CD4-positive, alpha-beta T cell treated with Interferon gamma for 1 hour (primary cell): ENCODE measurements at places on chromosomes 16 and 17.

- DNase-seq: no peak
Observed at GRCh38 chr17:83018658-83019193, 60.7 kb upstream of the METRNL start.

- no peak for DNase-seq
Observed at GRCh38 chr16:15482068-15482747, 47.8 kb downstream of the BMERB1 start.

- no peak for DNase-seq
Observed at GRCh38 chr17:65855675-65856074, 294.2 kb upstream of the AXIN2 start.

GRCh38 chr16:23801378-23801777 is 34.4 kb upstream of the PRKCB start:
- DNase-seq: peak; percentile 66

DNA sequence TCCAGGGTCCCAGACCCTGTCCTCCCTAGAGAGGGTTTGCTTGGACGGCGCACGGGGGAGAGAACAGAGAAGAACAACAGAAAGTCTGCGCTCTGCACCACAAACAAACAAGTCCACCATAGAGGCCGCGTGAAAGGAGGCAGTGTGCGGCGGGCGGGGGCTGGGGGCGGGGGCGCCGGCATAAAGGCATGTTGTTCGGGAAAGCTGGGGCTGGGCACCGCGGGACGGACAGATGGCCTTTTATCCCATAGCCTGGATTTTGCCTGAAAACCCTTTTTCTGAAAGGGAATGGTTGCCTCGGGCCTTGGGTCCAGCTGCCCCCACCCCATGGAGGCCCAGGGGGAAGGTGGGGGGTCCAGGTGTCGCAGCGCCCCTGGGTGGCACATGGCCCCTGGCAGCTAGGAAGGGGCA is 26.0 kb downstream of the FA2H start:
- no peak for DNase-seq

DNA sequence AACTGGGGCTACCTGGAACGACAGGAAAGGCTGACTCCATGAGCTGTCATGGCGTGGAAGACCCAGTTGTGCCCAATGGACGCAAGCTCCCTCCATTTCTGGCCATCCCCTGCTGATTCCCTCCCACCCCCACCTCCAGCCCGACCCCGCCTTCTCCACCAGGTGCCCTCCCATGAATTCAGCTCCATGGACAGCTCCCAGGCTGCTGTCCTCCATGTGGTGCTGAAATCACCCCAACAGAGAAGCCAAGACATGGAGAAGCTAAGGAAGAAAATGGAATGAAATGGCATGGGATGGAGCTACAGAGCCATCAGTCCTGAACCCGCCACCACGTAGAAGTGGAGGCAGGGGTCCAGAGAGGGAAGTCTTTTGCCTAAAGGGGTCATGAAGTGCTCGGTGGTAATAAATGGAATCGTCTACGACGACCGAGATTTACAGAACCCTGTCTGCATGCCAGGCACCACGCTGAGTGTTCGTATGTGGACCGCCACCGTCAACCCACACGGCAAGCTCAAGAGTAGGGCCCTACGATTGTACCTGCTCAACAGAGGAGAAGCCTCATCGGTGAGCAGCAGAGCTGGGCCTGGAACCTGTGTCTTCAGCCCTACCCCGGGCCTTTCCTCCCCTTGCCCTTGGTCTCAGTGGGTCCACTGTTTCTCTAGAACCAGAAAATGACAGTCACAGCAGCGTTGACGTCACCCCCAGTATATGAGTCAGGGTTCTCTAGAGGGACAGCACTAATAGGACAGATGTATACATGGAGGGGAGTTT is 9.3 kb upstream of the ZC3H18 start:
- no peak for DNase-seq

GRCh38 chr16:9338510-9338909 is 247.1 kb downstream of the HAPSTR1 start:
- DNase-seq: no peak

GRCh38 chr16:10688291-10688690 is 6.4 kb downstream of the TEKT5 start:
- DNase-seq: no peak

DNA sequence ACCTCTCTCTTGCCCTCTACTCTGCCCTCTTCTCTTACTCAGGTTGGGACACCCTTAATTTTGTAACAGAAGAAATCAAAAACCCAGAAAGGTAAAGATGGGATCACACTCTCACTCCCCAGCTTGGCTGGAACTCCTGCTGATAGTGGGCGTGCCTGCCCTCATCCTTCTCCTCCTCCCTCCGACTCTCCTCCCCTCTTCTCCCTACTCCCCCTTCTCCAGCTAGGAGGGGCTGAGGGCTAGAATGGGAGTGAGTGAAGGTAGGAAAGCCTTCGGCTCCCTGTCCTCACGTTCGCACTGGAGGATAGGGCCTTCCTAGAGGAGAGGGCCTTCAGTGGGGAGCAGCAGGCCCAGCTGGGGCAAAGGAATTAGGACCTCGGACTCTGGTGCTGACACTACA is 20.3 kb downstream of the SLC7A6OS start:
- no peak for DNase-seq

GRCh38 chr16:58855291-58855863 is 121.3 kb upstream of the GOT2 start:
- no peak for DNase-seq

- no peak for DNase-seq
Observed at GRCh38 chr17:22464041-22464440, 771.7 kb downstream of the KCNJ18 start.

GRCh38 chr16:7083096-7083495 is 249.5 kb upstream of the RBFOX1 start:
- DNase-seq: no peak

DNA sequence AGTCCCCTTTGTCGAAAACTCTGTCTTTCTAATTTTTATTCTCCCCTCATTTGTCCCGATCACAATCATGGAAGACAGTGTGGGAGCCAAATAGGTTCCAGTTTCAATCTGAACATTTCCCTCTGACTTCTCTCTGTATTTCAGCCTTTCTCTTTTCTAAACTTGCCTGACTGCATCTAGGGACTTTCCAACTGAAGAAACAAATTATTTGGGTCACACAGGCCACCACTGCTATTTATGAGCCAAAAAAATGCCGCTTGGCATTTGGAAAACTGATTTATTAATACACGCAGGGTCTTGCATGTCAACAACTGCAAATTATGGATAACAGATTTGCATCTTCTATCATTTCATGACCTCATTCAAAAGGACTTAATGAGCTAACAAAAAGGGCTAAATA is 55.2 kb upstream of the ELAC2 start:
- no peak for DNase-seq

DNA sequence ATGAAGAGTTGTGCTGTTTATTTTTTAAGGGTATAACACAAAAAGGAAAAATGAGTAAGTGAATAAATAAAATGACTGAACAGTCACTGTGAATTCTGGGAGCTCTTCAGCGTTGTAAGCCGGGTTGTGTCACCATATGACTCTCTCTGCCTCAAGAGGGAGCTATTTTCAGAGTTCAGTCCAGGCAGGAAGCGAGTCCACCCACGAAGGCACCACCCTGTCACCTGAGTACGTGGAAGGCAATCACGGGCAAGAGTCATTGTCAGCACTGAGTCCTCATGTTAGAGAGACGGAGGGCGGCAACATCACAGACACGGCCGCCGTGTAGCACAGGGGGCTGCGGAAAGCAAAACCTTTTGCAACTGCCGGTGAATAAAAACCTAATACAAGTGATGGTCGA is 227.6 kb downstream of the UTP18 start:
- DNase-seq: no peak

DNA sequence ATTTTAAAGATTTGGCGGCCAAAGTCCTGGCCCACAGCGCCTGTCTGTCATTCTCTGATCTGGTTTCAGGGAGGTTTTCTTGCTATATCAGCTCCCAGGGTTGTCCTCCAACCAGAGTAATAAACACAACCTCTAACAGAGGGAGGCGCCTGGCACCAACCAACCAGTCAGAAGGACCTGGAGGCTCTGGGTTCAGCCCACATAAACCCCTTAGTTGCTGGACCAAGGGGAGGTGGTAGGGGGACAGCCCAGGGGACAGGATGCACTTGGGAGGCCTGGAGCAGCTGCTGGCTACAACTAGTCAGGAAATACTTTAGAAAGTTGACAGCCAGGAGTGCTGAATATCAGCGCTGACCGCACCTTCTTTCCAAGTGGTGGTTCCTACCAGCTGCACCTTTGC is 41.7 kb upstream of the CDRT4 start:
- no peak for DNase-seq

GRCh38 chr17:8466873-8467272 is 31.2 kb downstream of the NDEL1 start:
- no peak for DNase-seq

- DNase-seq: no peak
Observed at GRCh38 chr17:79928502-79929256, 89.4 kb upstream of the CBX4 start.

DNA sequence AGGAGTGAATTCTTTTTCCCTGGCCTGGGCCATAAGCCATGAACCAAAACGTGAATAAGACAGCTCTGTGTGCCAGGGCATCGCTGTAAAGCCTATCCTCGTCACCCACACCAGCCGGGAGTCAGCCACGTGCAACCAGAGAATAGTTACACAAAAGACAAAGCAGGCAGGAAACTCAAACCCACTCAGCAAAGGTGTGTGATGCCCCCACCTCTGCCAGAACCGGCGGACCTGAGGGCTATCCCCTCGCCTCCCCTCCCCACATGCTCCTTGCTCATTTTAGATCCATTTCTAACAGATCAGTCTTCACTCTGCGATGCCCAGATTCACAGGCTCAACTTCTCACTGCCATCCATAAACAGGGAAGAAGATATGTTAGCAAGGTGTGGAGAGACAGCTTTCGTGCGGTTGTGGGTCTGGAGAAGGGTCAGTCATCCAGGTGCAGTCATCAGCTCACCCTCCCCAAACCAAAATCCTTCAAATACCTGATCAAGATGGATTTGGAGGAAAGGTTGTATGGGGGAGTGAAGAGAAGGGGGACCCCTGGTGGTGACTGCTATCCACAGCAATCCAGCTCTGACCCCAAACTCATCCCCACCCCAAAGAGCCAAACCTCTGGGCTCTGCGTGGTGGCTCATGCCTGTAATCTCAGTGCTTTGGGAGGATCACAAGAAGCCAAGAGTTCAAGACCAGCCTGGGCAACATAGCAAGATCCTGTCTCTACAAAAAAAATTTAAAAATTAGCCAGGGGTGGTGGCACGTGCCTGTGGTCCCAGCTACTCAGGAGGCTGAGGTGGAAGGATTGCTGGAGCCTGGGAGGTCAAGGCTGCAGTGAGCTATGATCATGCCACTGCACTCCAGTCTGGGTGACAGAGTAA is 219.2 kb downstream of the C16orf78 start:
- DNase-seq: no peak

DNA sequence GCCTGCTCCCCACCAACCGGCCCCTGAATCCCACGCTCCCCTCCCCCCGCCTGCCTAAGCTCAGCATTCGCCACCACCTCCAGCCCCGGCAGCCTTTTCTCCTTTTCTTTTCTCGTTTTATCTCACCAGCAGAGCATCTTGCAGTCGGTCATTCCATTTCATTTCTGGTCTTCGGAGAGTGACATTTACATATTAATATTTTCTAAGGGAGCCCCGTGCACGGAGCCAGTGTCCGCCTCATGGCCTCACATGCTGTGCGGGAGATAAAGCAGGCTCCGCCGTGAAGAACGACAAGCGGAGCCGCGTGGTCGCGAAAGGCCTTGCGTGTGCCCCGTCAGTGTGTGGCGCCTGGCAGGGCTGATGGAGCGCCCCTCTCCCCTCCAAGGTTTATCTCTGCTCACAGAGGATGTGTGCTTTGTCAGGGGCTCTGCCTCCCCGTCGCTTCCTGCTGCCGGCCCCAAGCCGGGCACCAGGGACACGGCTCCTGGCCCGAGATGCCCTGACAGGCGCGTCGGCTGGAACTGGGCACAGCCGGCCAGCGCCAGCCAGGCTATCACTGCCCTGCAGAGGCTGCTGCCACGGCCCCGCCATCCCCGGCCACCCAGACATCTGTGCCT is 95.5 kb upstream of the GSE1 start:
- no peak for DNase-seq

DNA sequence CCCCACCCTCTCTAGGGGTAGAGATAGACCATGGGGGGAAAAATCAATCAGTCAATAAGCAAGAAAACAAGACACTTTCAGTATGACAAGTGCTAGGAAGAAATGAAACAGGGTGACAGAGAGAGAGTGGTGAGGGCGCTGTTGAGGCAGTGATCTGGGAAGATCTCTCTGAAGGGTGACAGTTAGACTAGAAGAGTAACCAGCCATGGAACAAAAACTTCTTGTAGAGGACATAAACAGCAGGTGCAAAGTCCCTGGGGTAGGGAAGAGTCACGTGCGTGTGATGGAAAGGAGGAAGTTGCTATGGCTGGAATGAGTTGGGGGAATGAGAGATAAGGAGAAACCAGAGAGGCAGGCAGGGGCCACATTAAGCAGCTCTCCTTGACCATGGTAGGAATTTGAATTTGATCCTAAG is 16.8 kb upstream of the EMP2 start:
- DNase-seq: no peak

DNA sequence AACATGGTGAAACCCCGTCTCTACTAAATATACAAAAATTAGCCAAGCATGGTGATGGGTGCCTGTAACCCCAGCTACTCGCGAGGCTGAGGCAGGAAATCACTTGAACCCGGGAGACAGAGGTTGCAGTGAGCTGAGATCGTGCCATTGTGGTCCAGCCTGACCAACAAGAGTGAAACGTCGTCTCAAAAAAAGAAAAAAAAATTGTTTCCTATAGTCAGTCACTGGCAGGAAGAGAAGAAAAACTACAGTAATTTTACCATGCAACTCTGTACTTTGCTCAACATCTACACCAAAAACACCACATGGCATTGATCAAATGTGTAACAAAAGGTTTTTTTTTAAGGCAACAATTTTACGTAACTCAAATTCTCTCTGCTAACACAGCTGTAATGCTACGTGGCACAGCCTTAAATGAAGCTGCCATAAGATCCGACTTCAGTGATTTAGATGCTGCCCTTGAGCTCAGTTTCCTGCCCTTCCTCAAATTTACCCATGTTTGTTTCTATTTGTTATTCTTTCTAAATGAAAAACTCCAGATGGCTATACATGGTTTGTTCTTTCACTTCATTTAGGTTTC is 40.2 kb downstream of the CNOT1 start:
- DNase-seq: no peak

DNA sequence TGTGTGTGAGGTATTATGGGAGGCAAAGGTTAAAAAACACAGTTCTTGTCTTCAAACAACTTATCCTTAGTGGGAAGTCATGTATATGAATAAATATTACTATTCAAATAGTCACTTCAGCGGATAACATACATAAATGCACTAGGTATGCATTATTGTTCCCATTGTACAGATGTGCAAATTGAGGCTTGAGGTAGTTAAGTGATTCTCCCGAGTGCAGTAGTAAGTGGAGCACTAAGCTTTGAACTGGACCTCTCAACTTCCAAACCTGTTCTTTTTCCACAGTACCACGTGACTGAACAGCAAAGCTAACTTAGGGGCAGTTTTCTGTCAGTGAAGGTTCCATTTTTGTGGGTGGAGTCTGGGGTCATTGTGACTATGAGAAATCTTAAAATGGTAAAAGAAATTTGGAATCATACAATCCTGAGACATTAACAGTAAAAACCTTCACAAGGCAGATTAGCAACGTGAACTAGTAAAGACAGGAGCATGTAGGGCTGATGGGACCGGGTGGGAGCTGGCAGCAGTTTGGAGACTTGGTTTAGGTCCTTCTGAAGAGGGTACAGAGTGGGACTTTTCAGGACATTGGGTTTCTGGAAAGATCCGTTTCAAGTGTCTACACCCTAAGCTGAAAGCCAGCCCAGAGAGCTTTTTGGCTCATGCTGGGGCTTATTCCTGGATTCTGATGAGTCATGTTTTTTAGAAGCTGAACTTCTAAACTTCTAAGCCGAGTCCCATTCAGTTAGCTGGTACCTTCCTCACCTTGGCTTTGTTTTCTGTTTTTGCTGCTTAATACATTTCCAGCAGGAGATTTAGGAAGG is 204.9 kb downstream of the PRKCA start:
- DNase-seq: no peak

- DNase-seq: no peak
Observed at GRCh38 chr17:64772845-64773299, 110.8 kb upstream of the SMURF2 start.
